ENCODE measurements at places on chromosomes 1 and 21.

GRCh38 chr21:31282095-31282709 is 61.9 kb downstream of the TIAM1 start:
- peak; percentile 72 for DNase-seq

DNA sequence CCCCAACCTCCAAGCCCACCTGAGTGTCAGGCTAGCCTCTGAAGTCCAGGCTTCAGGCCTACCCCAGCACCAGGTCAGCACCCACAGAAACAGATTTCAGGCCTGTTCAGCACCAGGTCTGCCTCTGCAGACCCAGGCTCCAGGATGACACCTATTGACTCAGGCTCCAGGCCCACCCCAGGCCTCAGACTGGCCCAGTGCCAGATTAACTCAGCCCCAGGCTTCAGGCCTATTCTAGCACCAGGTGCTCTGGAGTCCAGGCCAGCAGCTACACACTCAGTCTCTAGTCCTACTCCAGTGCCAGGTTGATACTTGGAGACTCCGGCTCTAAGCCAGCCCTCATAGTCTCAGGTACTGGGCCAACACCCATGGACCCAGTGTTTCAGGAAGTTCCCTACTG is 541.7 kb upstream of the PBX1 start:
- no peak for DNase-seq

GRCh38 chr1:18400347-18401102 is 80.2 kb upstream of the KLHDC7A start:
- DNase-seq = no peak

DNA sequence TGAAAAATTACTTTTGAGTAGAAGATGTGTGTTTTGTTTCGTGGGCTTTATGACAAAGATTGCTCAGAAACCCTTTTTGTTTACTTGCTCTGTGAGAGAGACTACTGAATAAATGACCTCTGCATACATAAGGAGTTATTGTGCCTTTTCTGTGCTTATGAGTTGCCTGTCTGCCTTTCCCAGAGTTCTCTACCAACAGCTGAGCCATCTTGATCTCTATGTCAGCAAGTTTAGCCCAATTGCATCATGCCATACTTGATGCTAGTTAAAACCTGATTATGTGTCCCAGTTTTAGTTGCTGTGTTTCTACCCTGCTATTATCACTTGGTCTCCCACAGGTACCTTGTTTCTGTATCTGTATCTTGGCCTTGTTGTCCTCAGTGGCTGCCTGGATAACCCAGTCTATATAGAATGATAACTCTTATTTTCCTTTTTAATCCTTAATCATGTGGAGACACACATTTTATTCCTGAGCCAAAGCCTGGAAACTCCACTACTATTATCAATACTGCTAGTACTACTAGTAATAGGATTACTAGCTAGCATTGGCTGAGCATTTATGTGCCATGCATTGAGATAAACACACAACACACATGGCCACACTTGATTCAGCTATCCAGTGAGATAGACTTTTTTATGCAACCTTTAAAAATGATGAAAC is 28.7 kb upstream of the GNG12 start:
- no peak for DNase-seq

- no peak for DNase-seq
Observed at GRCh38 chr1:86750530-86750929, 46.2 kb downstream of the SH3GLB1 start.

DNA sequence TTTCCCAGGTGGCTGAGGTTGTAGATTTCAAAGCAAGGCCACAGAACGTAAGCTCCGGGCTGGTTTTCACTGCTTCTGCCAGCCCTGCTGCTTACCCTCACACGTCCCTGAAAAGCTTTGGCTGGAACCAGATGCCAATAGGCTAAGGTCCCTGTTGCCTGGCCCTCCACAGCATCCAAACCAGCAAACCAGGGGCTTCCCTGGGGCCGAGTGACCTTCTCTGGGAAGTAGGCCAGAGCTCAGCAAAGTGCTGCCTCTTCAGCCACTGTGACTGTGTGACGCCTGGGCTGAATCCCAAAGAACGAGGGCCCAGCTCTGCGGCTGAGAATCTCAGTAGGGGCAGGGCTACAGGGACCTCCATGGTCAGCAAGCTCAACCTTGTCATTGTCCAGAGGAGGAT is 28.9 kb upstream of the RBM15 start:
- DNase-seq = no peak

GRCh38 chr1:184212649-184213314 is 161.3 kb downstream of the TSEN15 start:
- peak; percentile 17 for DNase-seq

GRCh38 chr1:207051191-207051943 is at the start of gene YOD1:
TSS of gene YOD1 (minus strand) at chr1:207051208. CDS start at chr1:207051030, 178 bp downstream.
- DNase-seq = no peak

DNA sequence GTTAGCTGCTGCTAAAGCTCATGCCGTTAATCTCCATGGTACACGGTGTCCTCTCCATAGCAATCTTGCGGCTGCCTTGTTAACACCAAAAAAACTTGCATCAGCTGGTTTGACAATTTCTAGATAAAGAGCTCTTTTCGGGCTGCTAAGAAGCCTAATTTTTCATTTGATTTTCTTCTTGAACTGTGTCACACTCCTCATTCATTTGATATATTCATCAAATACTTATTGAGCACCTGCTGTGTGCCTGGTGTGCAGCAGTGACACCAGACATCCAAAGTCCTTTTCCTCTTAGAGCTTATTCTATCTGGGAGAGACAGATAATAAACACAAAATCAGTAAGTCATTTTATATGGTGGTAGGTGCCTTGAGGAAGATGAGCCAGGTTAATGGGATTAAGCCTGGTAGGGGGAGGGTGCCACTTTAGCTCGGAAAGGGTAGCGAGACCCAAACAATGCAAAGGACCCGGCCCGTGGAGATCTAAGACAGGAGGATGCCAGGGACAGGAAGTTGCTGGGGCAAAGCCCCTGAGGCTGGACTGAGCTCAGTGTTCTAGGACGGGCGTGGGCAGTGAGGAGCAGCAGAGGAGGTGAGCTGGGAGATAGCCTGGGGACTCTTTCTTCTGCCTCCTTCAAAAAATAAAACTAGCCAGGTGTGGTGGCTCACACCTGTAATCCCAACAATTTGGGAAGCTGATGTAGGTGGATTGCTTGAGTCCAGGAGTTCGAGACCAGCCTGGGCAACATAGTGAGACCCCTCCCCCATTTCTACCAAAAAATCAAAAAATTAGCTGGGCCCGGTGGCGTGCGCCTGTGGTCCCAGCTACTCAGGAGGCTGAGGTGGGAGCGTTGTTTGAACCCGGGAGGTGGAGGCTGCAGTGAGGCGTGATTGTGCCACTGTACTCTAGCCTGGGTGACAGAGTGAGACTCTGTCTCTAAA is 50.7 kb upstream of the LGALS8 start:
- DNase-seq = no peak

Data from fibroblast of the conjunctiva (primary cell).